Purkinje cell (primary cell): ENCODE measurements at places on chromosomes 16 and 17. TPM values are rescaled to one million over a fixed set of nuclear protein-coding genes. Genes with fewer than 3 reads are reported as not detected.

Gene TBC1D3H
- polyA plus RNA-seq, result 0.18 TPM in 1 of 2 replicates, not detected in the other

Gene DLX3
- polyA plus RNA-seq, result not detected in 2 replicates

Gene PPP1R27
- not detected in 2 replicates for polyA plus RNA-seq

Gene RNF213
- 2.6 and 2.9 TPM in 2 replicates for polyA plus RNA-seq

Gene IRX3
- 1.6 and 3.4 TPM in 2 replicates for polyA plus RNA-seq
